Right lobe of liver (tissue), 6 donors: ENCODE measurements at places on chromosomes 12 and 14. TPM values are rescaled to one million over a fixed set of nuclear protein-coding genes. Genes with fewer than 3 reads are reported as not detected.

- peak; percentile 45 for DNase-seq
These were observed 15.1 kb downstream of the RNF41 start for GRCh38 chr12:56206452-56207166.

DNA sequence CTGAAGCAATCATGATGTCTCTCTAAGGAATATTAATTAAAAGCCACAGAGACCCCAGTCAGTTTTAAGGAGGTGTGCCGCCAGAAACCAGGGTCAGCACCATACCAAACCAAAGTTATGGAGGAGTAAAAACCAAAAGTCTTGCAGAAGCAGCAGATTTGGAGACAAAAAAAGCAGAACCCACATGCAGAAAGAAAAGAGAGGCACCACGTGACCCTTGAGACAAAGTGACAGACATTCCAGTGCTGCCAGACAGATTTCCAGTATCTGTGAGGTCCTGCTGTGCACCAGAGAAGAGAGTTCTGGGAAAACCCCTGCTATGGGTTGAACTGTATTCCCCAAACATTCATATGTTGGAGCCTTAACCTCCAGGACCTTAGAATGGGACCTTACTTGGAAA is 59.7 kb downstream of the CAPZA3 start:
- no peak for DNase-seq

Gene KERA
- not detected for total RNA-seq

- no peak for DNase-seq
These were observed 38.0 kb upstream of the DPY19L2 start for GRCh38 chr12:63706336-63706735.

Gene SPTLC2
- 16.4 TPM for total RNA-seq

Gene NCOR2
- 42.2 TPM for total RNA-seq

DNA sequence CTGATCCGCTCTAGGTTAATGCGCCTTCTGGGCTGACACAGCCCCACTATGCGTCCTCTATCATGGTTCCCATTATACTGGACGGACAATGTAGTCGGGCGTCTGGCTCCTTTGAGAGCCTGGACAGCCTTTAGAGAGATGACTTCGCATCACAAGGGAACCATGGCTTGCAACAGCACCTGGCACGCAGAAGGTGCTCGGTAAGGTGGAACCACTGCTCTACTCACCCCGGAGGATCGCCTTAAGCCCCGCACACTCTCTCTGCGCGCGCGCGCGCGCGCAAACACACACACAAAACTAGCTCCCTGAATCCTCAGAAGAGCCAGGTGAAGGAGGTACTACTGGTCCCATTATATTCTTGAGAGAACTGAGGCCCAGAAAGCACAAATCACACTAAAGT is 7.1 kb downstream of the MAP3K12 start:
- DNase-seq: peak; percentile 45

Gene IFNG-AS1
- not detected for total RNA-seq

Gene DHH
- total RNA-seq: not detected

- no peak for DNase-seq
These were observed 130.3 kb downstream of the NDUFA12 start for GRCh38 chr12:94872971-94873733.

Gene ADAMTS20
- total RNA-seq: not detected

Gene CD9
- total RNA-seq: 47.8 TPM

DNA sequence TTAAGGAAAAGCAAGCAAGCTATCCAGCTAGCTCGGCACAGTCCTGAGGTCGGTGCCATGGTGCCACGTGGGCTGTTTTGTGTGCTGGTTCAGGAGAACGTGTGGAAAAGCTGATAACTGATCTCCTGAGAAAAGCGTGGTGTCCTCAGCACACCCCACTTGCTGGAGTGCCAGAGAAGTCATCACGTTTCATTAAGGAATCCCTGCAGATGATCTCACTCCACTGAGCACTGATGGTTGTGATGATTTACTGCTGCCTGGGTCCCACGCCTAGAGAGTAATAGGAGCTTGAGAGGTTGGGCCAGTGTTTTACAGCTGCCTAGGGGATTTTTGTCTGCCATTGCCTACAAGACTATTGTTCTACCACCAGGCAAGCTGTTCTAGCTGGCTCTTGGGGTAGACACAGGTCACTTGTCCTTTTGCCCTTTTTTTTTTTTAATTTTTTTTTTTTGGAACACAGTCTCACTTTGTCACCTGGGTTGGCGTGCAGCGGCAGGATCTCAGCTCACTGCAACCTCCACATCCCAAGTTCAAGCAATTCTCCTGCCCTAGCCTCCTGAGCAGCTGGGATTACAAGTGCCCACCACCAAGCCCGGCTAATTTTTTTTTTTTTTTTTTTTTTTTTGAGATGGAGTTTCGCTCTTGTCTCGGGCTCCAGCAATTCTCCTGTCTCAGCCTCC is 42.3 kb upstream of the EVL start:
- DNase-seq: no peak

Gene DEPDC4
- 1.6 TPM for total RNA-seq

DNA sequence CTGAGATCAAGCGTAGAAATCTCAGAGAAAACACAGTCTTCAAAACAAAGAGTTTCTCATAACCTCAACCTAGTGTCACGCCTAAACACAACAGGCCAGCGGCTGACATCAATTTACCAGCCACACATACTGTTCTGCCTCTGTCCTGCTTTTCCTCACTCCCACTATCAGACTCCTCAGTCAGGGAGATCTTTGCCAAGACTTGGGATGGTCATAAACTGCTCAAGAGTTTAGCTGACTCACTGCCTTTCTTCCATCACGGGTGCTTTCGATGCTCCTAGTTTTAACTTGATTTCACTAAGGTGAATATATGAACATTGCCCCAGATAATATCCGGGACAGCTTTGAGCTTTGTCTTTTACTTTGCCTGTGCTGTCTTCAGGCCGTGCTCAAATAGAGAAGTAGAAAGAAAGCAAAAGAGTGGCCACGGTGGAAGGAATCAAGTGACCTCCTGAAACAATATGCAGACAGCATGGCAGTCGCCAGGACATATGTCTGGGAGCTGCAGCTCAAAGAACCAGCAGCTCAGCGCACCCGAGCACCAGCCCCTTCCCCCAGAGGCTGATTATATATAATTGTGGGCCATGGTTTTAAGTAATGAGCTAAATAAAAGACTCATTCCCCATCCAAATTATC is 12.1 kb downstream of the MDM1 start:
- no peak for DNase-seq

GRCh38 chr12:77615332-77615731 is 215.4 kb upstream of the NAV3 start:
- DNase-seq: no peak

Gene PDZRN4
- 0.49 TPM for total RNA-seq

- no peak for DNase-seq
These were observed 1.5 kb upstream of the KTN1 start for GRCh38 chr14:55578511-55578910.
